A549 treated with AZD2906 at 1 μM for 4 hours (cell line): ENCODE measurements at places on chromosomes 4 and X. TPM values are rescaled to one million over a fixed set of nuclear protein-coding genes. Genes with fewer than 3 reads are reported as not detected.

S100G gene
- not detected in 5 replicates for total RNA-seq

PGAM4 gene
- 0.12 to 0.77 TPM (median 0.30 TPM) in 5 replicates for total RNA-seq

FRMPD4 gene
- 0.02 to 0.06 TPM (median 0.05 TPM) in 5 replicates for total RNA-seq

WNK3 gene
- 0.03 to 0.11 TPM (median 0.07 TPM) in 5 replicates for total RNA-seq

POU3F4 gene
- total RNA-seq, result not detected in 5 replicates

GDPD2 gene
- 0.03 to 0.10 TPM (median 0.05 TPM) in 3 of 5 replicates, not detected in the others for total RNA-seq

NAP1L5 gene
- 2.0 to 2.4 TPM (median 2.1 TPM) in 5 replicates for total RNA-seq

GASK1B gene
- total RNA-seq, result 0.25 to 0.41 TPM (median 0.34 TPM) in 5 replicates

NLGN4X gene
- 0.02 to 0.03 TPM (median 0.03 TPM) in 3 of 5 replicates, not detected in the others for total RNA-seq

REPS2 gene
- 0.73 to 1.8 TPM (median 1.3 TPM) in 5 replicates for total RNA-seq
